ENCODE measurements at places on chromosomes 3 and 15.

- DNase-seq = peak; percentile 45
These were observed 73.2 kb downstream of the BOC start for GRCh38 chr3:113284453-113285050.

- no peak for DNase-seq
These were observed 574 bp upstream of the LRRC34 start for GRCh38 chr3:169813278-169813677.

- DNase-seq = no peak
These were observed 68.1 kb downstream of the IMPG2 start for GRCh38 chr3:101252307-101252706.

- DNase-seq = no peak
These were observed at the start of gene ACSBG1 for GRCh38 chr15:78234515-78235040. Gene ACSBG1 (minus strand): TSS chr15:78234565. CDS start chr15:78234501, 64 bp downstream.

- no peak for DNase-seq
These were observed 676.0 kb downstream of the GRM7 start for GRCh38 chr3:7536921-7537320.

DNA sequence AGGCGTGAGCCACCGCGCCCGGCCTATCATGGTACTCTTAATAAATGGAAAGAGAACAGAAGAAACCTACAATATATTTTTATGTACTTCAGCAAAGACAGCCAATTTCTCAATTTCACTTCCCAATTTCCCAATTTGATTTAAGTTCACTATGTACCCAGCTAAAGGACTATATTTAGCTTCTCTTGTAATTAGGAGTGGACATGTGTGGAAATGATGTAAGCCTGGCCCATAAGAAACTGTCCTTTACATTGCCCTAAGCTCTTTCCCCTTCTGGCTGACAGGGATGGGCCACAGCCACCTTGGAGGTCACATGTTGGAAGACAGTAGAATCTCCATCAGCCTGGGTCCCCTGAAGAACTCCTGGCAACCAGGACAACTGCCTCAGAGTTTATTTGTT, 6.2 kb downstream of the TMEM39A start:
- DNase-seq = no peak

GRCh38 chr3:57179580-57180410, 14.6 kb upstream of the IL17RD start:
- no peak for DNase-seq

DNA sequence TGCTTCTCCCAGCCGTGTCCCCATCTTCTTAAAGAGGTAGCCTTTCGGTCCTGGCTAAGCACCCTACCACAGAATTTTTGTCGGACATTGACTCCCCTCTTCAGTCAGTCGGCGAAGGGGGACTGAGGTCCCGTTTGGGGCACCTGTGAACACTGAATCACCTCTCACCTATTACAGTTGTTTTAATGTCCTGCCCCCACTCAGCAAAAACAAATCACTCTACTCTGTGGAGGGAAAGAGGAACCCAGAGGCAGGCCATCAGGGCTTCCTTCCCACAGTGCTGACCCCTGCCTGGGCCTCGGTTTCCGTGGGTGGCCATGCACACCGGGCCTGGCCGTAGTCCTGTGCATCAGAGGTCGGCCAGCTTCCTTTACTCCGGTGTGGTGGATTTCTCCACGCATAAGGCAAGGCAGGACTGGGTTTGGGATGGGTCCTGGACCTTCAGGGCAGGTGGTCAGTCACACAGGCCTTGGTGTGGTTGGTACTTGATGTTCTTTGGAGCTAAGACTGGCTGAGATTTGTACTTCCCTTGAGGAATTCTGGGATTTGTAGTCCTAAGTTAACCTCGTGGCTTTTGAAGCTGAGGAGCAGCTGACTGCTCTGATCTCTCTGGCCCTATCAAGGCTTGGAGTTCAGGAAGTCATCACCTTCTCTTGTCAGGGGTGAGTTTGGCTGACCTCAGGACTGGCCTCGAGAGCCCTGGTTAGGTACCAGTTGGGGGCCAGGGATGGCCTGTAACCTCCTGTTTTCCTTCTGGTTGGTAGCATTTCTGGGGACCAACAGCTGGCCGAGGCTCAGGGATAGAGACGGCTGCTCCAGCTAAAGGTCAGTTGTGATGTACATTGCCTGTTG, 627 bp upstream of the FAM131A start:
- no peak for DNase-seq

GRCh38 chr3:187811585-187812250, 66.5 kb upstream of the BCL6 start:
- no peak for DNase-seq

GRCh38 chr15:63082366-63082765, 39.3 kb upstream of the LACTB start:
- no peak for DNase-seq

DNA sequence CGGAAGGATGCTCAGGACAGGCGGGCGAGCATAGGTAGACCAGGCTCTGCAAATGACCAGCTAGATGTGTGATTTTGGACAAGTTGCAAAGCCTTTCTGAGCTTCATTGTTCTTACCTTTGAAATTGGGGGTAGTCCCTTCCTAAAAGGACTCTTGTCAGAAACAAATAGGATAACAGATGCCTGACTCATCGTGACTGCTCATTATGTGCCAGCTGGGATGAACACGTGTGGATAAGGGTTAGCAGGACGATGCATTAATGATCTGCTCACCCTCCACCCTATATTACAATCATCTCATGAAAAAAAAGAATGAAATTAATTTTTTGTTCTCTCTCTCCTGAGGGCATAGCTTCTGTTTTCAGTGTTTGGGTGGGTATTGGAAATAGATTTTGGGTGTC, 223.4 kb downstream of the NR2F2 start:
- DNase-seq = no peak

- DNase-seq = no peak
These were observed 259.8 kb downstream of the FAM43A start for GRCh38 chr3:194945508-194945907.

DNA sequence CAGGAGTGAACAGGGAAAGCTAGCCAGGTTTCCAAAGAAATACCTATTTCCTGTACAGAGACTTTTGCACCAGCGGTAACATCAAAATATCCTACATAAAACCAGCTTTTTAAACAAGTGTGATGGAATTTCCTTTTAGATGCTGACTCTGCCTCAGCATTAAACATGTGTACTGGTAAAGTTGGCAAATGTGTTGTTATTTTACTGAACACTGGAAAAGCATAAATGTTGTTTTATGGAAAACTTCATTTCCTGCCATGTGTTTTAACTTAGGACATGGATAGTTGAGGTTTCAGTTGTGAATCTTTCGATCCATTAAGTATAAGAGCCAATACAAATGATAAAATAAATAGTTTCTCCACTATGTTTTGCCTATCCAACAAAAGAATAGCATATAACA, 15.7 kb downstream of the OXNAD1 start:
- DNase-seq = no peak

- DNase-seq = no peak
These were observed 70.9 kb upstream of the TMEM115 start for GRCh38 chr3:50430191-50430590.

DNA sequence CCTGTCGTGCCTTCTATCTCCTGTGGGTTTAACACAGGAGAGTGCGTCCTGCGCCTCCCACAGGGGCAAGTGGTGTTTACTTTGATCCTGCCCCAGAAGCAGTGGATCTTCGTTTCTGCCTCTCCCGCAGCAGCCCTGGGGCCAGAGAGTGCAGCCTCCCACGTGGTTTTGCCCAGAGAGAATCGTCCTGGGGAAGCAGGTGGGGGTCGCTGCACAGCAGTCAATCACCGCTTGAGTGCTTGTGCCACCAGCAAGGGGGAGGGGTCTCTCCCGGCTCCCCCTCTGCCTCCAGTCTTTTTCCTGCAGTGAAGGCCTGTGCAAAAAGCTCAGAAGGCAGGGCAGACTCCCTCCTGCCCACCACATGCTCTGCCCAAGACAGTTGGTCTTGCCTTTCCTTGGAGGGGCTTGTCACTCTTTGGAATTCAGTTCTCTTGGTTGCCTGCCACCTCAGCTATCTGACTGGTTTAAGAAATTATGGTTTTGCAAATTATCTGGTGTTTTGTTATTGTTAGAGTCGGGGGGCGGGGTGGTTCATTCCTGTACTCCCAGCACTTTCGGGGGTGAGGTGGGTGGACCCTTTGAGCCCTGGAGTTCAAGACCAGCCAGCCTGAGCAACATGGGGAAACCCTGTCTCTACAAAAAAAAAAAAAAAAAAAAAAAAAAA, 26.9 kb downstream of the STOML1 start:
- DNase-seq = no peak

- no peak for DNase-seq
These were observed 280.0 kb upstream of the TRIM42 start for GRCh38 chr3:140397847-140398246.

DNA sequence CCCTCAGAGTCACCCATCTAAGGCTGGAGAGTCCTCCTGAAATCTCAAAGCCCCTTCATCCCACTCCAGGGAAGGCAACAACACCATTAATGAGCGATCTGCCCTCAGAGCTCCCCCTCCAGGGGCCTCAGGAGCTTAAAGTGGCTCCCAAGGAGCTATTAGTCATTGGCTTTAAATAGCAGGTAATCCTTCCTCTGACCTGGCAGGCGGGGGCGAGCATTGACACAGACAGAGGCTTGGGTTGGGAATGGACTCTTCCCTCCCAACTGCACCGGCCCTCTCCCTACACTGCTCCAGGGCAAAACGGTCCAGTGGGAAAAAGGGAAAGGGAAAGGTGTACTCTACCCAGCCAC, 1.4 kb downstream of the MFGE8 start:
- no peak for DNase-seq

GRCh38 chr3:123357275-123357674, 91.6 kb downstream of the ADCY5 start:
- DNase-seq = no peak

DNA sequence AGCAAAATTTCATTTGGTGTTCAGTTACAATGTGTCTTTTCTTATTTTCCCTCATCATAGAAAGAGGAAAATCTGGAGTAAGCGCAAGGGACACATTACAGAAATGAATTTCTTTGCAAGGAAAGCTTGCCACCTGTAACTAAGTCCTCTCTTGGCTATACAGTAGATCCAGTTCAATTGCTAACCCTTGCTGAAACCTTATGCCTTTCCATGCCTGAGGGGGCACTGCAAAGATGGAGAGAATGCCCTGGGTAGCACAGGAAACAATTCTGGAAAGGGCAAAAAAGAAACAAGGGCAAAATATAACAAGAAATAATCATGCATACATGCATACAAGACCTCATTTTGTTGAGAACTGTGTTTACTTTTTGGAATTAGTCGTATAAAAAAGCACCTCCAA, 4.3 kb downstream of the CADM2 start:
- no peak for DNase-seq

- DNase-seq = no peak
These were observed 43.5 kb downstream of the CEMIP start for GRCh38 chr15:80822676-80823075.

DNA sequence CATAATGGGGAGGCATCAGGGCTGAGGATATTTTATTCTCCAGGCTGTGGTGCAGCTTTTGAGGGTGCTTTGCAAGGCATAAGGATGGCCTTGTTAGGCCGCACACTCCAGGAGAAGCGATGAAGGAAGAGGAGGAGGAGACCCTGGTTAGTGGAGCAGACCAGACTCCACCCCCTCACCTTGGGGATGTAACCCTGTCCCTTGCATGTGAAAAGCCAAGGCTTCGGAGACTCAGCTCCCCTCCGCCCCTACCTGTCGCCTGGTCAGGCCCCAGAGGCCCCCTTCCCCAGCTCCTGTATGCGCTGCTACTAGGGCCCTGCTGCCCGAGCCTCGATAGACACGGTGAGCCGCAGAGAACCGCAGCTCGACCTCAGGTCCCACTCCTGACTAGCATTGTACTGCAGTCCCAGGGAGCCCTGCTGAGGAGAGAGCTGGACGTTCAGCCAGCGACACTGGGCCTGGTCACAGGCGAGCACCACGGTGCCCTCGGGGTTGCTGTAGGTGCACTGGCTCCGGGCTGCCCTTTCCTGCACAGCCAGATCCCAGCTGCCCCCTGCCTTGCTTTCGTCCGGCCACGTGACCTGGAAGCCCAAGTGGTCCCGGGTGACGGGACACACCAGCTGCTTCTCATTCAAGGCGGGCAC, 10.2 kb downstream of the CPN2 start:
- DNase-seq = no peak

DNA sequence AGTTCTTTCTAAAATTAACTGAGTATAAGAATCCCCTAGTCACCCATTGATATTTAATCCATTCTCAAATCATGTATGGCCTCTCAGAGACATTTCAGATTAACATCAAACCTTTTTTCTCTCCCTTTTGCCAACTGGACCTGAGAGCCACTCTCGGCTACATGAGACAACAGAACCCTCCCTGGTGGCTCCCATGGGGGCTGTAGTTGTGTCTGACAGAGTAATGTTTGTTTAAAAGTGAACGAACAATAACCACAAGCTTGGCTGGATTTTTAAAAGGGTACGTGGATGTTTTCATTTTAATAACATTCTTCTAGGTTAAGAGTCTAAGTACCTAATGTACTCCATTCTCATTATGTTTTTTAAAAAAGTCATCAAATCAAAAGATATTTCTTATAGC, 37.1 kb downstream of the P3H2 start:
- DNase-seq = no peak

DNA sequence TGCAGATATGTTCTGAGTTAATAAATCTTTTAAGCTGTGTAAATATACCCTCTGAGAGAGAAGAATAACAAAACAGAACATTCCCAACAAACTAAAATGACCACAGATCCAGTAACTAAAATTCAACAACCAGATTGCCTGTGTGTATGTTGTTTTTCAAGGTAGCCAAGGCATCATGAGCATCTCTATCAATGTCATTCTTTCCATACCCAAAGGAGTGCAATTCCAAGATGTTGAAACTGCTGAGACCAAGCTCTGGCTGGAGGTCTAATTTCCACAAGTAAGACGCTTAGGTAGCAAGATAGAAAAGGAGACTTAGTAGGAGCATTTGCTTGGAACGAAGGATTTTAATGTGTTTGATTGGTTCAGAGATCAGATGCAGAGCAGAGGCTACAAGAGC, 276.3 kb downstream of the RBMS3 start:
- DNase-seq = no peak

- DNase-seq = peak; percentile 71
These were observed 154.1 kb upstream of the GOLIM4 start for GRCh38 chr3:168249550-168250414.

DNA sequence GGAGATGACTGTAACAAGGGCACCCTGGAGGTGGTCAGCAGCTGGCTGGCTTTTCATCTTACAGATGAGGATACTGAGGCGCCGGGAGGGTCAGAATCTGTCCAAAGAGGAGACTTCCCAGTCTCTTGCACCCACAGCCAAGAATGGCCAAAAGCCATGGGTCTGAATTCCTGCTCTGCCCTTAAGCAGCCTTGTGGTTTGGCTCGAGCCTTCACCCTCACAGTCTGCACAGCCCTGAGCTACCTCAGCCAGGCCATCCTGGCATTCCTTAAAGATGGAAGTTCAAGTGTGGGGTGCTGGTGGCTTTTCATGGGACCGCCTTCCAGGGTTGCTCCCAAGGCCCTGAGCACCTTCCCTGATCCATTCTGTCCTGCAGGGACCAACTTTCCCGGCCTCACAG, 59.2 kb downstream of the CACNA2D2 start:
- peak; percentile 10 for DNase-seq

GRCh38 chr3:48505146-48505545, 1.2 kb upstream of the SHISA5 start:
- no peak for DNase-seq

- DNase-seq = no peak
These were observed 225.9 kb upstream of the CD96 start for GRCh38 chr3:111315930-111316587.

- no peak for DNase-seq
These were observed 28.4 kb downstream of the USF3 start for GRCh38 chr3:113668015-113668414.
